ENCODE measurements at places on chromosomes 5 and 9.

GRCh38 chr9:81890104-81890503, 38.1 kb upstream of the SPATA31D4 start:
- no peak for DNase-seq

- no peak for DNase-seq
These were observed 69.5 kb upstream of the XPA start for GRCh38 chr9:97766610-97767009.

- no peak for DNase-seq
These were observed 17.8 kb downstream of the FBXO38 start for GRCh38 chr5:148401604-148402003.

- peak; percentile 9 for DNase-seq
These were observed 107.6 kb upstream of the SPRY4 start for GRCh38 chr5:142432369-142432863.

DNA sequence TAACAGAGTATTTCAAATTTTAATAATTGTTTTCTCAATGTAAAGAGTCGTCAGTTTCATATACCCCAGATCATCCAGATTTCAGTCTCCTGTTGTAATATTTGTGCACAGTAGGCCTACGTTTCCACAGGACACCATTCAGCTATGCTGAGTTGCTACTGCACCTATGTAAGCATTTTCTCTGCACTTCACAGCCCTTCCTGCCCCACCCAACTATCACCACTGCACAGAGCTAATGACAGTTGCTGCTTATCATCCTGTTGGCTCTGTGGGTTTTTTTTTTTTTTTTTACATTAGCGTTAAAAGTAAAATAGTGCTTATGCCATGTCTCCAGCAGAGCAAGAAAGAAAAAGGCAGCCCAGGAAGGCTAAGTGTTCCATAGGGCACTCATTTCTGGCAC, 5.9 kb upstream of the PRKACG start:
- DNase-seq = no peak

DNA sequence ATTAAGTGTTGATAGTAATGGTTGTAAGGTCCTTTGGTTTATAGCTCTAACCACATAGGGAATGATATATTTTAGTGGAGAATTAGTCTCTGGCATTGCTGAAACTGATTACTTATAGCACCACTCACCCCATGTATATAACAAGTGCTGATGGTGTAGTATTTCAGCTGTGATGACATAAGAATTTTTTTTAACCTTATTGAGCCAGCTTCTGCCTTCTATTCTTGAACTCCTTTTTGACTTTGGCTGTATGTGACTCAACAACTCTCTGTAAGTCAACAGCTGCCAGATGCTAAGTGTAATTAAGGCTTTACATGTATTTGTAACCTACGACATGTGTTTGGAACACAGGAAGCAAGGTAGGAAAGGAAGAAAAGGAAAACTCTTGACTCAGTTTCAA, 929.6 kb upstream of the WWC1 start:
- no peak for DNase-seq

DNA sequence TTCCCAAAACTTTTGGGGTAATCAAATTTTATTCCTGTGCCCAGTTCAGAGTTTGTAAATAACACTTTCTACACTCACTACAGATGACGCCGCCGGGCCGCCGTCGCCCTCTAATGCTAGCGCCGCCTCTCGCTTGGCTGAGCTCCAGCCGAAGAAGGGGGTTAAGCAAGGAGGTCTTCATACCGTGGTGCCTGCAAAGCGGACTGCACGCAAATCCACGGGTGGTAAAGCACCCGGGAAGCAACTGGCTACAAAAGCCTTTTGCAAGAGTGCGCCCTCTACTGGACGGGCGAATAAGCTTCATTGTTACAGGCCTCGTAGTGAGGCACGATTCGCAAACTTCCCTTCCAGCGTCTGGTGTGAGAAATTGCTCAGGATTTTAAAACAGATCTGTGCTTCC, 280.4 kb downstream of the MEF2C start:
- DNase-seq = no peak

GRCh38 chr9:95947118-95947517, 71.6 kb downstream of the ERCC6L2 start:
- no peak for DNase-seq

DNA sequence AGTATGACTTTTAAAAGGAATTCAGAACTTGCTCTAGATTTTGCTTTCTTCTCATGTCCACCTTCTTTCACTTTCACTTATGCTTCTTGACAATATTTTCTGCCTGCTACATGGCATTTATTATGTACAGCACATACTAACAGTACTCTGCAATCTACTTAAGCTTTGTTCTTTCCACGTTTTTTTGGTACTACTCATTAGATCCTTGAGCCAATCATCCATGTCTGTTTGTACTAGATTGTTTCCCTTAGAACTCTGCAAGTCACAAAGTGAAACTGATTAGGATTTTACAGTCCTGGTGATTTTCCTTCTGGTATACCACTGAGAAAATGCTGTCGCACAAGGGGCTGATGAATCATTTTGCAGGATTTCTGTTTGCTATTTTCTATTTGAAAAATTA, 78.3 kb downstream of the PARP8 start:
- no peak for DNase-seq

GRCh38 chr5:141713616-141714309, 31.7 kb upstream of the ARAP3 start:
- DNase-seq = no peak

- DNase-seq = no peak
These were observed 82.3 kb upstream of the TLE4 start for GRCh38 chr9:79489261-79490000.

- DNase-seq = no peak
These were observed 21.6 kb downstream of the PAEP start for GRCh38 chr9:135582966-135583687.

GRCh38 chr5:63685454-63685853, 276.8 kb downstream of the HTR1A start:
- DNase-seq = no peak

DNA sequence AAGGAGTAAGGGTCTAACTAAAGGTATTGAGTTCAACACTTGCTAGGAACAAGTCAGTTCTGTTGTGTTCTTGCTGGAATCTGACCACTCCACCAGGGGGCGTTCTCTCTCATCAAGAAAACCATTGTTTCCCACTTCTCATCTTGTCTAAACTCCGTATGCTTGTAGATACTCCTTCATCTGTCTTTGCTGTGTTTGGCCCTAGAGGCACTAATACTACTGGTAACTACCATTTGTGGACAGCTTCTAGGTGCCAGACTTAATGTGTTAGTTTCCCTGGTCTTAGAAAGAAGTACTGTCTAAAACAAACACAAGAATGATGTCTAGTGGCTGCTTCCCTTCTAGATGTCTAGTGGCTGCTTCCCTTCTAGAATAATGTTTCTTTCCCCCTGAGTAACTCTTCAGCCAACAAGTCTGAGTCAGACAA, 18.7 kb upstream of the PTPDC1 start:
- peak; percentile 22 for DNase-seq

GRCh38 chr5:124560370-124560769, 186.1 kb downstream of the ZNF608 start:
- no peak for DNase-seq

DNA sequence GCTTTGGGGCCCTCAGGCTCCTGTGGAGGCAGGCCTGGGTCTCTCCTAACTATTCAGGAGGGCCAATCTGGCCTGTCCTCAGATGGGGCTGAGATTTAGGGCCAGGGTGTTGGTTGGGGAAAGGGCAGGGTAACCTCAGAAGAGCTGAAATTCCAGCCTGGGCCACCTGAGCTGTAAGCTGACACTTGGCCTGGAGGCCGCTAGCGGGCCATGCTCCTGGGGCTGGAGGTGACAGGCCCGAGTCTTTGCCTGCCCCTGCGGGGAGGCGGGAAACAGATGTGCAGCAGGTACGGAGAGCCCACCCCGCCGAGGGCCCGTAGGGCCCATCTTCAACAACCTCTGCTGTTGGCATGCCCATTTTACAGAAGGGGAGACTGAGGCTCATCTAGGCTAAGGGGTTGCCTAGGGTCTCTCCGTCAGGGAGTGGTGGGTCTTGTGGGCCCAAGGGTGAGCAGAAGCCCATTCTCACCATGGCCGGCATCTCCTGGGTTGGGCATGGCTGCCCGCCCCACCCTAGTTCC, 69.5 kb downstream of the RXRA start:
- DNase-seq = no peak

- no peak for DNase-seq
These were observed 1.3 kb downstream of the MARVELD2 start for GRCh38 chr5:69416180-69416579.

- DNase-seq = no peak
These were observed 273.2 kb downstream of the SAXO1 start for GRCh38 chr9:18759827-18760226.

GRCh38 chr5:35143841-35144240, 86.4 kb downstream of the PRLR start:
- no peak for DNase-seq

GRCh38 chr9:7103367-7103766, 345.6 kb downstream of the KDM4C start:
- DNase-seq = no peak

- DNase-seq = no peak
These were observed 93.3 kb upstream of the ZNF366 start for GRCh38 chr5:72600391-72600981.

- DNase-seq = peak; percentile 56
These were observed 10.1 kb downstream of the EEIG1 start for GRCh38 chr9:127970401-127971313.

DNA sequence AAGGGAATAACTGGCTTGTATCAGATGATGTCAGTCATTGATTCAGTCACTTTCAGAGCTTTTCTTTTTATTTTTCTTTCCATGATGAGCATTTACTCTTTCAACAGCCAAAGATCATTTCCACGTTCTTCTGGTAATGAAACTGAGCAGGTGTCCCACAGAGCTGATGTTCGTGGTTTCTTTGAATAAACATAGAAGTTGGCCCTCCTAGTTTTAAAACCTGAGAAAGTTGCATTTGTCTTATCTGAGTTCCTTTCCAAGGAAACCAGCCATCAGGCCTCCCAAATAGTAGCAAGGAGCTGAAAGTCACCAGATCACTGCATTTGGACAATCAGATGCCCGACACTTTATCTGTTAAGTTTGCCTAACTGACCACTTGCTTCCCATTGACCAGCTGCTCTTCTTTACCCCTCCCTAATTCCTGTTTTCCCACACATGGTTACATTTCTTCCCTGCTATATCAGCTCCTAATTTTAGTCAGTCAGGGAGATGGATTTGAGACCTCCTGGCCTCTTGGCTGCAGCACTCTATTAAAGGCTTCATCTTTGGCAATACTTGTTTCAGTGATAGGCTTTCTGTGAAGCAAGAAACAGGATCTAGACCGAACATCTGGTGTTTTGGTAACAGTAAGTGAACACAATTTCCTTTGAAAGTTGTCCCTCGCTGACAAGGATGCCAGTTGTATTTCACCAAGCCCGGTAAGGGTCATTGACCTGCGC, 420.8 kb downstream of the CHSY3 start:
- DNase-seq = no peak

- no peak for DNase-seq
These were observed 81.7 kb downstream of the CAMSAP1 start for GRCh38 chr9:135825435-135826187.

DNA sequence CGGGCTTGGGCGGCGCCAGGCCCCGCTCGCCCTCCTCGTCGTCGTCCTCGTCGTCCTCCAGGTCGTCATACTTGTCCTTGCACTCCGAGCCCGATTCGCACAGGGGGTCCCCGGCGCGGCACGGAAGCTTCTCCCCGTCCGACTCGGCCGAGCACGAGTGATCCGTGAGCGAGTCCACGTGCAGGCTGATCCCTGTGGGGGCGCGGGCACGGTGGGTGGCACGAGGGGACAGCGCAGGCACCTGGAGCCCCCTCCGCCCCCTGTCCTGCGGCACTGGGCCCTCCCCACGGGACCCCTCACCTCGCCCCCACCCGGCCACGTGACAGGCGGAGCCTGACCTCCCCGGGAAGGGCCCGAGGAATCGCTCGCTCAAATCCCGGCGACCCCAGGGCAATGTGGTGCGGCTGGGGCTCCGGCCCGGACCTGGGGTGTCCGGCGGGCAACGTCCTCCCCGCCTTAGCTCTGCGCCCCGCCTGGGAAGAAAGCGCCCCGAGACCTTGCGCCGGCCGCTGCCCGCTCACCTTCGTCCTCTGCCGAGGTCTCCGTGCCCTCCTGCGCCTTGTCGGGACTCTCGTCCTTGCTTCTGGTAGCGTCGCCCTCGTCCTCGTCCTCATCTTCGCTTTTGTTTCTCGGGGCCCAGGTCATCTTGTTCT, 2.5 kb downstream of the IRX2 start:
- DNase-seq = no peak

- DNase-seq = no peak
These were observed 129.1 kb upstream of the MAP1B start for GRCh38 chr5:71978216-71978615.

- DNase-seq = no peak
These were observed at the start of gene EPB41L4A for GRCh38 chr5:112419164-112419985. Gene EPB41L4A, minus strand, starts transcription at chr5:112419277. Its CDS starts 238 bp downstream, at chr5:112419039.

DNA sequence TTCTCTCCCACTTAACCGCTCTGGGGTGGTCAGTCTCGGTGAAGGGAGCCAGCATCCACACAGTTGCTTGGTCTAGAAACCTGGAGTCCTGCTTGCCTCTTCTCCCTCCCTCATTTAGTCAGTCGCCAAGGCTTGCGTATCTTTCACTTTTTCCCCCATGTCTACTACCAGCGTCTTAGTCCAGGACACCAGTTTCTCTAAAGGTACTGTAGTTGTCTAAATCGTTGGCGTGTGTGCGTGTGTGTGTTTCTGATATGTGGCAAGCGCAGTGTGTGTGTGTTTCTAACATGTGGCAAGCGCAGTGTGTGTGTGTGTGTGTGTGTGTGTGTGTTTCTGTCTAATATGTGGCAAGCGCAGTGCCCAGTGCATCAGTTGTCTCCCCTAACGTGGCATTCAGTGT, 641 bp downstream of the ATP6V1G1 start:
- DNase-seq = no peak

GRCh38 chr9:109409773-109410397, 88.2 kb downstream of the PTPN3 start:
- DNase-seq = no peak

GRCh38 chr5:38023799-38024198, 184.0 kb upstream of the GDNF start:
- no peak for DNase-seq

GRCh38 chr5:101977729-101978345, 318.2 kb downstream of the SLCO4C1 start:
- no peak for DNase-seq

GRCh38 chr9:138028596-138028995, 151.0 kb downstream of the CACNA1B start:
- DNase-seq = no peak

GRCh38 chr5:74935752-74936091, 69.5 kb upstream of the FAM169A start:
- DNase-seq = no peak

GRCh38 chr5:106202035-106202434, 1468.7 kb downstream of the EFNA5 start:
- no peak for DNase-seq

GRCh38 chr5:100519075-100519474, 16.1 kb upstream of the FAM174A start:
- DNase-seq = no peak

GRCh38 chr5:131740477-131740876, 56.3 kb downstream of the FNIP1 start:
- no peak for DNase-seq

DNA sequence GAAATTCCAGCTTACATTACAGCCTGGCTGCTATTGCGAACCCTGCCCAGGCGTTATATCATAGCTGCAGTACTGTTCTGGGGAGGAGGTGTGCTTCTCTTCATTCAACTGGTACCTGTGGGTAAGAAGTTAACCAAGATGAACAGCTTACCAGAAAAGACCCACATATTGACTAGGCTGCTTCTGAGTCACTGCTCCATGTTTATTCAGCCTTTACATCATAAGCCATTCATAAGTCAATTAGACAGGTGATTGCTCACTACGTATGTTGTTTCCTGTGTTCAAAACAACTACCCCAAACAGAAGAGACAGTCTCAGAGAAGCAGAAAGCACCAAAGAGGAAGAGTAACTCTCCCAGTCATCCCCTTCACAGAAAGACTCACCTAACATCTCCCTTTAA, 34.7 kb upstream of the SLC22A5 start:
- no peak for DNase-seq

GRCh38 chr5:147065071-147065470, 169.8 kb upstream of the STK32A start:
- DNase-seq = no peak

Measured in T-helper 22 cell (primary cell).